Activated T-cell treated with anti-CD3 and anti-CD28 coated beads for 1 hour (primary cell): ENCODE measurements at places on chromosomes 4 and X.

GRCh38 chrX:40457406-40457805, 123.4 kb upstream of the ATP6AP2 start:
- no peak for DNase-seq

DNA sequence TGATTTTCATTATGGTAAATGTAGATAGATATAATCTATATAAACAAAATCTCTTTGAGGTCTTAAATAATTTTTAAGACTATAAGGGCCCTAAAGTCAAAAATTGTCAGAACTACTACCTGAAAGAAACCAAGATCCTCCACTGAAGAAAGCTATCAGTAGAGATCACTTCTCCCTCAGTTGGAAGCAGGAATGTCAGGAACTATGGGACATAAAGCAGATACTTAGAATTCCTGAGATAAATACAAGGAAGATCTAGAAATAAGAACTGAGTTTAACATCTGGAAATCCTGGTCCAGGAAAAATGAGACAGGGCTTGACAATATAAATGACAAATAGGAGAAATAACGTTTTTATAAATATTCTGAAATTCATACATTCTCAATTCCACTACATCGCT, 97.2 kb downstream of the ADAMTS3 start:
- no peak for DNase-seq

GRCh38 chr4:65668201-65669089, 1.8 kb downstream of the EPHA5 start:
- no peak for DNase-seq

DNA sequence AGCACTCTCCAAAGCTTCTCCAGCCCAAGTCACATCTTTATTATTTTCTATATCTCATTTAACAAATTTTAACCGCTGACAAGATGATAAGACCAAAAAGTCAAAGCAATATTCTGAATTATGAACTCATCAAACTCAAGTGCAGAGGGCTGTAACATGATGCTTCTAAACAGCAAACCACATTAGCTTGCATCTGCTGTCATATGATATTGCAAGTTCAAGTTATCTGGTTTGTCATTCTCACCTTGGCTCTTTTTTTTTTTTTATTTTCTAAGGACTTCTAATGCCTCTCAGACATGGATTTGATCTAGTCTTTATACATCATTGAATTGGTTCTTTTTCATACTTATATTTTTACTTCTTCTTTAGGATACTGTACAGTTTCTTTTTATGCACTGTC, 93.4 kb downstream of the SLC10A7 start:
- no peak for DNase-seq

DNA sequence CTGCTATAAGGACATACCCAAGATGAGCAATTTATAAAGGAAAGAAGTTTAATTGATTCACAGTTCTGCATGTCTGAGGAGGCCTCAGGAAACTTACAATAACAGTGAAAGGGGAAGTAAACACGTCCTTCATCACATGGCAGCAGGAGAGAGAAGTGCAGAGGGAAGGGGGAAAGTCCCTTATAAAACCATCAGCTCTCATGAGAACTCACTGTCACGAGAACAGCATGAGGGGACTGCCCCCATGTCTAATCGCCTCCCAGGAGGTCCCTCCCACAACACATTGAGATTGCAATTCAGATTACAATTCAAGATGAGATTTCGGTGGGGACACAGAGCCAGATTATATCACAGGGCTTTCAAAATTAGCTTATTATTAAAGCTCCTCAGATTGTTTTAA, 209.5 kb upstream of the PPP3CA start:
- no peak for DNase-seq

- DNase-seq, result no peak
Measured at GRCh38 chrX:17535229-17535628, 160.2 kb downstream of the NHS start.

- no peak for DNase-seq
Measured at GRCh38 chr4:174394915-174395314, 111.2 kb downstream of the CEP44 start.
